Colonic mucosa (tissue), 4 donors: ENCODE measurements at places on chromosomes 6 and 20. TPM values are rescaled to one million over a fixed set of nuclear protein-coding genes. Genes with fewer than 3 reads are reported as not detected.
A peak's percentile ranks its signal among the peaks of the same experiment; 100 is the strongest.

DNA sequence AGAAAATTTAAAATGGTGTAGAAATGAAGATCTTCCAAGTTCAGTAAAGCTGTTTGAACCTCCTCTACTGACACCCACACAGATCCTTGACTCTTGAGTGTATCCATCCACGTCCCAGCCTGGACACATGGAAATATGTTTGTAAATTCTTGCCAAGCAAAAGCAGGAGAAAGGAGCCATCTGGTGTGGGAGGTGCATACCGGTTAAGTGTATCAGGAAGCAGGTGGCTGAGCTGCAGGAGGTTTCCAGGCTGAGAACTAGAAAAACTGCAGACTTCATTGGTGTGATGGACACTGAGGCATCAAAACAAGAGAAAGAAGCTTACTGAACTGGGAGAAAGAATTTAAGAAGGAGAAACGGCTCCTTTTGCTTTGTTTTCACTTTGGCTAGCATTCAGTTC is 229.9 kb upstream of the GRIK2 start:
- no peaks in the 10 kb centered on the region for H3K4me1 ChIP-seq
- DNase-seq, result no peak
- no peaks in the 10 kb centered on the region for H3K36me3 ChIP-seq
- H3K4me3 ChIP-seq, result no peak overlapping the region

DNA sequence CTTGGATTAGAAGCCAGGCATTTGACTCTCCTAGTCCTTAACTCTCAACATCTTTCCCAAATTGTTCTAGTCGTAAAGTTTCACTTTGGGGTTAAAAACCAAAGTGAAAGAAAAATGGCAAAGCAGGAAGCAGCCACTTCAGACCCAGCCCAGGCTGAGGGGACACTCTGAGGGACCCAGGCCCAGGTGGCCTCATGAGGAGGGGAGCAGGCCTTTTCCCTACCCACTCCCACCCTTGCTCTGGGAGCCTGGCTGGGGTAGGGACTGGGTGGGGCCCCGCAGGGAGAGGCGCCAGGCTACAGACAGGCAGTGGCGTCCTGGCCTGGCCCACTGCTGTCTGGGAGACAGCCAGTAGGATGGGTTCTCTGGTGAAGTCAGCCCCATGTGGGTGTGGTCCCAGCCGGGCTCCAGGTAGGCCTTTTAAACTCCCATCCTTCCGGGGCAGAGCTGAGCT is 68.7 kb upstream of the MYL9 start:
- peaks cover 25% of the 10 kb centered on the region for H3K4me1 ChIP-seq
- H3K36me3 ChIP-seq, result no peaks in the 10 kb centered on the region
- H3K4me3 ChIP-seq, result peak overlapping the region; percentile 10
- peak; percentile 88 for DNase-seq

The C6orf15 gene
- total RNA-seq, result not detected

The LAMA4 gene
- total RNA-seq, result 35.1 TPM

The HAO1 gene
- not detected for total RNA-seq

The FAM162B gene
- 0.57 TPM for total RNA-seq

DNA sequence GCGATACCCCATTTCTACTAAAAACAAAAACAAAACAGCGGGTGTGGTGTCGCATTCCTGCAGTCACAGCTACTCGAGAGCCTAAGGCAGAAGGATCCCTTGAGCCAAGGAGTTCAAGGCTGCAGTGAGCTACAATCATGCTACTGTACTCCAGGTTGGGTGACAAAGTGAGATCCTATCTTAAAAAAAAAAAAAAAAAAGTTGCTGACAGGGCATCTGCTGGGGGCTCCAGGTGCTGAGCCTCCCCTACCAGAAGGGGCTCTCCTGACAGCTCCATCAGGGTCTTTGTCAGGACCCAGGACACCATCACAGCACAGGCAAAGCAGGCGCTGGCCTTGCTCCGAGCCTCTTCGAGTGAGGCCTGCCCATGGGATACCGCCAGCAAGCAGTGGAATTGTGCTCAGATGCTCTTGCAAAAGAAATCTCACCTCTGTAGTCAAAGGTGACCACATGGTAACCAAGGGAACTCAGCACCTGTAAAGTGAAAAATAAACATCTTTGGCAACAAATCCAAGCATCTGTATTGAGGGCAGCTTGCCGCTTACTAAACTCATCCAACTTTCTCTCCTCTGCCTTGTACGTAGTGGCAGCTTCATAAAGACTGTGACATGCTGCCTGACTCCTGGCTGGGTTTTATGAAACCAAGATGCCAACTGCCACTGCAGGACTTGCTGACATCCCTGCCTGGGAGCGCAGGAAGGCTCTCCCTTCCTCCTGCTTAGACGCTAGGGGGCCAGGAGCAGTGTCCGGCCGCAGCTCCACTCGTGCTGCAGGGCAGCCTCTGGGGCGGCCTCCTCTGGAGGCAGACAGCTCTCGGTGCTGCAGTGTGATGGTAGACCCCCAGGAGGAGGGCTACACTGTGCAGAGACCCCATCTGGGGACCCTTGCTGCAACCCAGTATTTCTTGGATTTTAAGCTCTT is 66.9 kb downstream of the PYGB start:
- no peak for DNase-seq
- no peak overlapping the region for H3K4me3 ChIP-seq
- no peak overlapping the region for H3K27ac ChIP-seq
- peaks cover 17% of the 10 kb centered on the region for H3K4me1 ChIP-seq

The RUNX2 gene
- 2.6 TPM for total RNA-seq

DNA sequence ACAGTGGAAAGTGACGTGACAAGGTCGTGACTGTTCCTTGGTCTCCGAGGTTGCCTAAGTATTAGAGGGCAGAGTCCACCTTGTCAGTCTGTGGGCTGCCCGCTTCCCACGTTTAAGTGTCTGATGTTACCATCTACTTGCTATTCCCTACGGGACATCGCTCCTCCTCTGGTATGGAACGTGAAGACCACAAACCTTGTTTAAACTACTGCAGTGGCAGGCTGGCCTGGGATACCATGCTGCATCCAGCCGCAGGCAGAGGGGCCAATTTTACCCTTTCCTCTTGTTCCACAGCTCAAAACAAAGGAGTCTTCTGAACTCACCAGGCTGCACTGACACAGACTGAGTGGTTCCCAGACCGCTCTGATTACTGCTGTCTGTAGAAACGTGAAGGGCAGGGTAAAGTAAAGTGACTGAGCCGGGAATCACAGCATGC is 275.9 kb downstream of the FOXC1 start:
- no peaks in the 10 kb centered on the region for H3K27me3 ChIP-seq
- no peaks in the 10 kb centered on the region for H3K36me3 ChIP-seq
- no peaks in the 10 kb centered on the region for H3K4me1 ChIP-seq
- DNase-seq, result no peak
- no peak overlapping the region for H3K27ac ChIP-seq
- no peak overlapping the region for H3K4me3 ChIP-seq

The SRMS gene
- 0.32 TPM for total RNA-seq

- no peaks in the 10 kb centered on the region for H3K27me3 ChIP-seq
- H3K27ac ChIP-seq, result no peak overlapping the region
- no peak for DNase-seq
Observed at GRCh38 chr20:49543071-49543857, 24.7 kb downstream of the PTGIS start.

The NKX2-4 gene
- not detected for total RNA-seq

DNA sequence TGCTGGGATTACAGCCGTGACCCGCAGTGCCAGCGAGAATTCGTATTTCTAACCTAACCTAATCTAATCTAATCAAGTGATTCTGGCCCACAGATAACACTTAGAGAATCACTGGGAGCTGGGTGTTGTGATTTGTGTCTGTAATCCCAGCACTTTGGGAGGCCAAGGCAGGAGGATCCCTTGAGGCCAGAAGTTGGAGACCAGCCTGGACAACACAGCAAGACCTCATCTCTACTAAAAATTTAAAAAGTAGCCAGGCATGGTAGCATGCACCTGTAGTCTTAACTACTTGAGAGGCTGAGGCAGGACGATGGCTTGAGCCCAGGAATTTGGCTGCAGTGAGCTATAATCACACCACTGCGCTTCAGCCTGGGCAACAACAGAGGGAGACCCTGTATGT is 21.4 kb upstream of the NCOA3 start:
- no peaks in the 10 kb centered on the region for H3K27me3 ChIP-seq
- H3K4me1 ChIP-seq, result no peaks in the 10 kb centered on the region
- no peak overlapping the region for H3K4me3 ChIP-seq
- H3K27ac ChIP-seq, result no peak overlapping the region
- DNase-seq, result no peak

The SLC12A5 gene
- total RNA-seq, result 0.96 TPM

The HLA-DPB1 gene
- 53.5 TPM for total RNA-seq

DNA sequence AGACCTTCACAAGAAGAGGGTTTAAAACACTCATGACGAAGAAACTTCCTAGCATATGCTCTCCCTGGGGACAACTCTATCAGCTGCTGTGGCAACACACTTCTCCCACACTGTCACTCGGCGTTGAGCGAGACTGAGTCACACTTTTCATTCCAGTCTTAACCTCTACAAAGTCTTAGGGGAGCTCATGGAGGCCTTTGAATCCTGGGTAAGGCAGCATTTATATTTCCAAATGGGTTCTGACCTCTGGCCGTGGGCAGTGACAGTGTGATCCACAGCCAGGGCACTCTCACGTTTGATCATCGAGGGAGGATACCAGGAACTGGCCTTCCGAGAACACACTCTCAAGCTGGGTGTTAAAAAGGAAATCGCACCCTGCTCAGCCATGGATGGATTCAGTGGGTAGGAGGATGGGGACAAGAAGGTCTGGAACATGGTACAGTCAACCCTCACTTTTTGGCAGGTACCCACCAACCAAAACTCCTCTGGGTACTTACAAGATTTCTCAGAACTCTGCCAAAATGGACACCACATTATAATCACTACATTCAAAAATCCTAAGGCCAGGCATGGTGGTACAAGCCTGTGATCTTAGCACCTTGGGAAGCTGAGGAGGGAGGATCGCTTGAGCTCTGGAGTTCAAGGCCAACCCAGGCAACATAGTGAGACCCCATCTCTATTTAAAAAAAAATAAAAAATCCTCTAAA is 19.6 kb downstream of the RRBP1 start:
- H3K4me3 ChIP-seq, result no peak overlapping the region
- no peaks in the 10 kb centered on the region for H3K27me3 ChIP-seq
- DNase-seq, result no peak

- no peaks in the 10 kb centered on the region for H3K27me3 ChIP-seq
- H3K27ac ChIP-seq, result peak overlapping the region; percentile 97
- no peaks in the 10 kb centered on the region for H3K36me3 ChIP-seq
- DNase-seq, result peak; percentile 37
Observed at GRCh38 chr6:13485923-13486562, 1.4 kb downstream of the GFOD1 start.

DNA sequence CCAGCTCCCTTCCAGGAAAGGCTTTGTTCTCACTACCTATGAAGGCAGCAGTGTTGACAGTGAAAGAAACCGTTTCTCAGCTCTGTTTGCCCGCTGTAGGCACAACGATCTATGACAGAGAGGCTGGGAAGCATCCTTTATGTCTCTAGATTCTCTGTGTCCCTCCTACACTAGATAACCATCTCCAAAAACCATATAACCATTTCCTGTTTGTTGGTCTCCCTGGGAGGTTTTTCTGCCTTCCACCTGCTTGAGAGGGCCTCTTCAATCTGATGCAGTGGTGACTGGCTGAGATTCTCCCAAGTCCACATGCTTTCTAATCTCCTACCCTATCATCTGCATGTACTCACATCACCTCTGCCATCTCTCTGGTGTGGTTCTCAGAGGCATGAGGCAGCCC is 32.0 kb upstream of the TMEM217 start:
- no peak overlapping the region for H3K27ac ChIP-seq
- H3K36me3 ChIP-seq, result peaks cover 14% of the 10 kb centered on the region
- no peaks in the 10 kb centered on the region for H3K27me3 ChIP-seq
- H3K4me1 ChIP-seq, result no peaks in the 10 kb centered on the region
- no peak overlapping the region for H3K4me3 ChIP-seq
- DNase-seq, result no peak

DNA sequence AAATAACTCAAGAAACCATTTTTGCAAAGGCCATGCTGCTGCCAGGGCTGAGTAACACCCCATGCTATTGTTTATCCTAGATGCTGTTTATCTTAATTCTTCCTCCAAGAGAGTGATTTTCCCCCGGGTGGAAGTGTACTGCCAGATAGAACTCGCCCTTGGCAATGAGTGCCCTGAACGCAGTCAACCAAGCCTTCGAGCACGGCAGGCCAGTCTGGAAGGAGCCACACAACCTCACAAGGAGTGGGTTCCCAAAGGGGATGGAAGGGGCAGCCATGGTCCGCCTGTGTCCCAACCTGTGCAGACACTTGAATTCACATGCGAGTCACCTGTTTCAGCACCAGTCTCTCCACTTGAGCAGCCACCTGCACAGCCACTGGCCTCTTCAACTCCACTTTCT is 31.9 kb downstream of the PNPLA1 start:
- H3K4me3 ChIP-seq, result no peak overlapping the region
- H3K36me3 ChIP-seq, result no peaks in the 10 kb centered on the region
- H3K27me3 ChIP-seq, result no peaks in the 10 kb centered on the region
- no peak overlapping the region for H3K27ac ChIP-seq
- no peaks in the 10 kb centered on the region for H3K4me1 ChIP-seq

The VIP gene
- 1.5 TPM for total RNA-seq

The THEMIS gene
- 0.96 TPM for total RNA-seq

- no peak overlapping the region for H3K4me3 ChIP-seq
- peaks cover 22% of the 10 kb centered on the region for H3K4me1 ChIP-seq
- no peaks in the 10 kb centered on the region for H3K27me3 ChIP-seq
- DNase-seq, result no peak
Observed at GRCh38 chr20:1377984-1378734, 14.7 kb downstream of the FKBP1A start.

DNA sequence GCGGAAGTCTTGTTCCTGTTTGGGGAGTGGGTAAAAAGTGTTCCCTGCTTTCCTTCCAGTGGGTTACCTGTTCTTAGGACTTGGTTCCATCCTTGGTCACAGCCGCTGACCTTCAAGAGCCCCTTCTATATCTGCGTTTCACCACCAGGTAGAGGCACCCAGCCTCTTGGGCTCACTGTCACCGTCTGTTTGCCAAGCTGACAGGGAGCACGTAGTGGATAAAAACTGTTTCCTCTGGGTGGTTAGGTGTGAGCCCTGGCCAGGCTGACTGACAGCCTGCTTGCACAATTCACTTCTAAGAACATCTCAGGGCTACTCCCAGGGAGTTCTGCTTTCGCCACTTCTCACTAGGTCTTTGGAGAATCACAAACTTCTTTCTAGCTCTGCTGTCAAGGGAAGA is 1.8 kb upstream of the JPH2 start:
- no peaks in the 10 kb centered on the region for H3K36me3 ChIP-seq
- H3K4me3 ChIP-seq, result no peak overlapping the region
- H3K27ac ChIP-seq, result no peak overlapping the region

DNA sequence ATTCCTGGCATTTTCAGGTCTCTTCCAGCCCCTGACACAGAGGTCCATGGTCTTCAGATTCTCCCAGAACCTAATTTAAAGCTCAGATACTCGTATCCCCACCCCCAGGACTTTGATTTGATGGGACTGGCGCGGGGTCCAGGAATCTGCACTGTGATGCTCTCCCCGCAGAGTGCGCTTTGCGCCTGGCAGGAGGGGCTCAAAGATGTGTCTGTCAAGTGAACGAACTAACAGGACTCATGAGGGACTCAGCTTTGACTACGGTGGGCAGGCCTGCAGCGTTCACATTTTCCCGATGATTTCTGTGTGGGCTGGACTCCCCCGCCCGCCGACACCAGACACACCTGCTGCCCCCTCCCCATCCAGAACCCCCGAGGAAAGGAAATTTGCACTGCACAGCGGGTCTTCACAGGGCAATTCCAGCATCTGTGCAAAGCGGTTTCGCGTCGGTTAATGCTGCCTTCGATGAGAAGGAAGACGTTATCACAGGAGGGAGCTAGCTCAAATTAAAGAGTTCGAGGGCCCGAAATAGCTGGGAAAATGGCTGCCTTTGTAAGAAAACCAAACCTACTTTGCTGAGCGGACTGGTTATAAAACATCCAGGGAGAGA is 90.2 kb downstream of the ZDHHC14 start:
- H3K27ac ChIP-seq, result no peak overlapping the region
- H3K4me1 ChIP-seq, result no peaks in the 10 kb centered on the region
- H3K4me3 ChIP-seq, result no peak overlapping the region

The LY6G6F gene
- total RNA-seq, result not detected
